ENCODE measurements at places on chromosomes 3 and 15.

DNA sequence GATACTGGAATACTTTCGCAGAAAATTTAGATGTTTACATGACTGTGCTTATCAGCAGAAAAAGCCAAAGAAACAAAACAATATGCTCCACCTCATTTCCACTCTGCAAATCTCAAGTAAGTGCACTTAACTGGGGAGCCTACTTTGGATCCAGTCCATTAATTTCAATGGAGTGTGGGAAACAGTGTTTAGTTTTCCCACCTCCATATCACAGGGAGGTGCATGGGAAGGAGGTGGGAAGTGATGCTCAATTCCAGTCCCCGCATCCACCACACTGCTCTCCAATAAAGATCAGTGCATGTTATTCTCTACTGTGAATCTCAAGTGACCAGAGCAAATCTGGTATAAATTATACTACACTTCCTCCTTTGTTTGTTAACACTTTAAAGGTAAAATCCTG is 2.9 kb downstream of the NEDD4 start:
- DNase-seq: no peak

- DNase-seq: no peak
These were observed 18.9 kb upstream of the GREM1 start for GRCh38 chr15:32698773-32699390.

- DNase-seq: no peak
These were observed 24.8 kb downstream of the LNP1 start for GRCh38 chr3:100426067-100426682.

- DNase-seq: no peak
These were observed 1005.9 kb downstream of the ZPLD1 start for GRCh38 chr3:103440539-103441203.

- no peak for DNase-seq
These were observed 51.7 kb upstream of the COL8A1 start for GRCh38 chr3:99586701-99587100.
